ENCODE measurements at places on chromosomes 3 and 15. TPM values are rescaled to one million over a fixed set of nuclear protein-coding genes. Genes with fewer than 3 reads are reported as not detected.

GRCh38 chr3:88896026-88896425 lies 211.4 kb upstream of the EPHA3 start:
- no peaks in the 10 kb centered on the region for H3K36me3 ChIP-seq
- H3K4me3 ChIP-seq, result no peak overlapping the region
- no peak overlapping the region for H3K27ac ChIP-seq

DNA sequence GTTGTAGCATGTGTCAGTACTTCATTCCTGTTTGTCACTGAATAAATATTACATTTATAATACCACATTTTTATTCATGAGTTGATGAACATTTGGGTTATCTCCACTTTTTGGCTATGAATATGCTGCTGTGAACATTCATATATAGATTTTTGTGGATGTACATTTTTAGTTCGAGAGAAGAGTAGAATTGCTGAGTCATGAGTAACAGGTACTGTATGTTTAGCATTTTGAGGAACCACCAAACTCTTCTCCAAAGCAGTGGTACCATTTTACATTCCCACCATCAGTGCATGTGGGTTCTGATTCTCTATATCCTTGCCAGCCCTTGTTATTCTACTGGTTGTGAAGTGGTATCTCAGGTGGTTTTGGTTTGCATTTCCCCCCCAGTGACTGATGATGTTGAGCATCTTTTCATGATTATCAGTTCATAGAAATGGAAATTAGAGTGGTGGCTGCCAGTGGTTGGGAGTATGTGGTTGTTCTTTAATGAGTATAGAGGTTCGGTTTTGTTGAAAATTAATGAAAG lies 59.6 kb downstream of the CCDC66 start:
- H3K27me3 ChIP-seq, result no peaks in the 10 kb centered on the region
- DNase-seq, result no peak
- peak overlapping the region; percentile 21 for H3K27ac ChIP-seq
- H3K36me3 ChIP-seq, result peaks cover 10% of the 10 kb centered on the region
- H3K4me1 ChIP-seq, result no peaks in the 10 kb centered on the region

- H3K27me3 ChIP-seq, result no peaks in the 10 kb centered on the region
- H3K36me3 ChIP-seq, result peaks cover 14% of the 10 kb centered on the region
Measured at GRCh38 chr3:185825006-185825638, at the start of gene IGF2BP2. TSS of gene IGF2BP2 (minus strand) at chr3:185825042. CDS start at chr3:185824960, 82 bp downstream.

GRCh38 chr15:48520376-48521155 lies 124.9 kb downstream of the FBN1 start:
- H3K36me3 ChIP-seq, result peaks cover 5% of the 10 kb centered on the region
- peak; percentile 17 for DNase-seq
- no peak overlapping the region for H3K4me3 ChIP-seq
- H3K27me3 ChIP-seq, result no peaks in the 10 kb centered on the region
- H3K27ac ChIP-seq, result no peak overlapping the region
- H3K4me1 ChIP-seq, result no peaks in the 10 kb centered on the region

ALDH1L1 gene
- 0.60 TPM for total RNA-seq

DNA sequence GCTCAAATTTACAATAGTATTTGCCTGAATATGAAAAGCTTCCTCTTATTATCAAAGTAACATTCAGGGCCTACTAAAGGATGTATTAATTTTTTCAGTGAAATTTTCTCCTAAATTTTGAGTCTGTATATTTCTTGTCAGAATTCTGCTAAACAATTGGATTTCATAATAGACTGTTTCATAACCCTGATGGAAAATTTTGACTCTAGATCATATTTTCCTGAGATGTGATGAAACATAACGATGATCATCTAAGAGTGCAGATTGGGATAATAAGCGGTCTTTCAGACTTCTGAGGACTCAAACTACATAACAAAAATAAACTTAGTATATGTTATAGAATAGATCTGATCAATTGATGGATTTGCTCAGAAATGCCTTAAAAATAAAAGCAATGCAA lies 574.5 kb upstream of the TBL1XR1 start:
- no peak for DNase-seq
- H3K27me3 ChIP-seq, result no peaks in the 10 kb centered on the region
- H3K4me3 ChIP-seq, result no peak overlapping the region
- H3K27ac ChIP-seq, result no peak overlapping the region
- peaks cover 46% of the 10 kb centered on the region for H3K4me1 ChIP-seq

Data from neural progenitor cell (in vitro differentiated cells).